ENCODE measurements at places on chromosomes 6 and 20.

GRCh38 chr6:120511712-120512111 is 822.6 kb downstream of the TBC1D32 start:
- DNase-seq = no peak

- no peak for DNase-seq
Observed at GRCh38 chr6:12047304-12047703, 35.2 kb downstream of the HIVEP1 start.

- peak; percentile 79 for DNase-seq
Observed at GRCh38 chr6:157021344-157021992, 244.3 kb downstream of the ARID1B start.

DNA sequence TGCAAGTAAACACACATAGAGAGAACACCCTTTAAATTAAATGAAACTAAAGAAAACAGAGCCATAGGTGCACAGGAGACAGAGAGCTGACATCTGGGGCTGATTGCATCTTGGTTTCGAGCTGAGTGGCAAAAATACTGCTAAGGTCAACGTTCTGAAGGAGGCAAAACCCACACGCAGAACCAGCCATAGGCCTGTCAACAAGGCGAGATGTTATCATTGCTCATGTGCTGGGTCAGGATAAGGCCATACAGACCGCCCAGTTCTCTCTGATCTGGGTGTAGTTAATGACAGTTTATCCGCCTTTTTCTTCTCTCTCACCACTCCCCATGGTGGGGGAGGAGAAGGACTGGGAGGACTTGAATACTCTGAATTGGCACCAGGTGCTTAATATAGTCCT is 4.5 kb upstream of the FAM110A start:
- DNase-seq = no peak

DNA sequence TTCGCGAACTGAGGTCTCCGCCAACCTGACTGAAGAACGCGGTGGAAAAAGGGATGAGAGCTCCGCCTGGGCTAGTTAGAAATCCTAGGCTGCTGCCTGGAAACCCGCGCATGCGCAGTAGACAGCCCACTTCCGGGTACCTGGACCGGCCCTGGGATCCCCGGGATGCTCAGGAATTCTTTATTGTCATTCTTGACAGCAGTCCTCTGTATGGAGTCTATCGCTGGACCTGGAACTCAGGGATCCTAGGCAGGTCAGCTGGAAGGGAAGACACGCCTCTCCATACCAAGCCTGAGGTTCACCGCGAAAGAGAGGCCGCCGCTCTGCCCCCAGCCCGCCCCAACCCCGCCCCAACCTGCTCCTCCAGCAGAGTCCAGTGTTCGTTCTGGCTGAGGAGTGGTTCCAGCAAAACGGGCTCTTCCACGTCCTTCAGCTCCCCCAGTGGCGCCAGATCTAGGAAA is 1379.2 kb upstream of the DEFB115 start:
- no peak for DNase-seq

DNA sequence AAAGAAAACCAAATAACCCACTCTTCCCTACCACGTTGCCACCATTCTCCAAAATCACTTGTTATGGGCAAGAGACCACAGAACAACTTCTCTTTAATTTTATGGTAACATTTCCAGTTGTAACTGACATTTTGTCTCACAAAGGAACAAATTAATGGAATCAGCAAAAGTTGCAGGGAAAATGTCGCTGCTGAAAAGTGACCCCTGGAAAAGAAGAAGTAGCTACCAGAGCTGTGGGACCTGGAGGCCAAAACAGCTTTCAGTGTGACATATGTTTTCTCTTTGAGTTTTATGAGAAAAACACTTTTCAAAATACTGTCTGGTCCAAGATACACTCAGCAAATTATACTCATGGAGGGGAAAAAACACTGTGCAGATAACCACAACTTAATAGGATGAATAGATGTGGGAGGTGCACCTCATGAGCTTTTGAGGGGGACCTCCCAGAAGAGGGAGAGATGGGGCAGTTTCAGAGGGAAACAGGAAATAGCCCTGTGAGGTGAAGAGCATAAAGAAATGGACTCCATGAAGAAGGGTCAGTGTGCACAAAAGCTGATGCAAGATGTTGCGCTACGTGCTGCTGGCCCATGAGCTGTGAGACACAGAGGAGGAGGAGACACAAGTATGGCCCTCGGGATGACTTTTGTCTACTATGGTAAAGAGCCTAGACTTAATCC is 87.3 kb downstream of the DTNBP1 start:
- no peak for DNase-seq

DNA sequence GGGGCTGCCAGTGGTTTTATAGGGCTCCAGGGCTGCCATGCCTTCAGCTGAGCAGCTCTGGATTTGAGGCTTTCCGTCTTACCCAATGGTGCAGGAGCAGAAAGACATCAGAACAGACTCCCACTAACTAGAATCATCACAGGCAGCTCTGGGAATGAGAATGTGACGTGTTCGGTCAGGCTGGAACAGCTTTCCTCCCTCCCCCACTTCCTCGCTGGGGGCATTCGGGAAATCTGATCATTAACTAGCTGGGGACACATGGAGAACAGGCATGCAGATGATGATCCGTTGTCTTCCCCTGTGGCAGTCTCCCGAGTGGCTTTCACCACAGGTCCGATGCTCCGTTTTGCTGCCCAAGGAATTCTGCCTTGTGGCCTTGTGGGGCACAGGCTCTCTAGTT is 5.5 kb upstream of the MTG2 start:
- no peak for DNase-seq

DNA sequence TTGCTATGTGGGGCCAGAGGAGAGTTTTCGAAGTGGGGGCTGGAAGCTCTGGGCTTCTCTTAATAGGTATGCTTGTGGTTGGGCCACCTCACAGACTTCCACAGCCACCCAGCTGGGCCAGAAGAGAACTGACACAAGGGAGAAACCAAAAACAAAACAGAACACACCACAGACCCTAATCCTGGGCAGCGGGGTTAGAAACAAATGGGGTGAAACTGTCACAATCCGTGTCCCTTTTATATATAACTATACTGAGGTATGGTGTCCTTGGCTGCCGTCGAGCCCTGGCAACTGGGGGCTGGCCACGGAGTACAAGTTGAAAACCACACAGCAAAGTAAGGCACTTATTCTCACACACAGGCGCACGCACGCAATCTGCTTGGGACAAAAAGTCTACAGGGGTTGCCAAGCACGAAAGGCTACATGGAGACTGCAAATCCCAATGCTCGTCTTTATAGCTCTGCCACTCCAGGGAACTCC is 78.3 kb downstream of the TRAM2 start:
- no peak for DNase-seq

DNA sequence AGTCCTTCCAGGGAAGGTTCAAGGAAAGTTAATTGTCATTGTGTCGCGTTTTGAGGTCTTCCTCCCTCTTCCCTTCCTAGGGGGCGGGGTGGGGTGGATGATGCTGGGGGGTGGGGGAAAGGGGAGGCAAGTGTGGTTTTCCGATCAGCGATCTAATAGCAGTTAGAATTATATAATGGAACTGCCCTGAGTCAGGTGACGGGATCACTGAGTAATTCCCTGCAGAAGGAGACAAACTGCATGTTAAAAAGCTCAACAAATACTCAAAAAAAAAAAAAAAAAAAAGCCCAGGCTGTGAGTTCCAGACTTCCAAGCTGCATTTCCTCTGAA is 240.4 kb downstream of the PHACTR1 start:
- DNase-seq = no peak

DNA sequence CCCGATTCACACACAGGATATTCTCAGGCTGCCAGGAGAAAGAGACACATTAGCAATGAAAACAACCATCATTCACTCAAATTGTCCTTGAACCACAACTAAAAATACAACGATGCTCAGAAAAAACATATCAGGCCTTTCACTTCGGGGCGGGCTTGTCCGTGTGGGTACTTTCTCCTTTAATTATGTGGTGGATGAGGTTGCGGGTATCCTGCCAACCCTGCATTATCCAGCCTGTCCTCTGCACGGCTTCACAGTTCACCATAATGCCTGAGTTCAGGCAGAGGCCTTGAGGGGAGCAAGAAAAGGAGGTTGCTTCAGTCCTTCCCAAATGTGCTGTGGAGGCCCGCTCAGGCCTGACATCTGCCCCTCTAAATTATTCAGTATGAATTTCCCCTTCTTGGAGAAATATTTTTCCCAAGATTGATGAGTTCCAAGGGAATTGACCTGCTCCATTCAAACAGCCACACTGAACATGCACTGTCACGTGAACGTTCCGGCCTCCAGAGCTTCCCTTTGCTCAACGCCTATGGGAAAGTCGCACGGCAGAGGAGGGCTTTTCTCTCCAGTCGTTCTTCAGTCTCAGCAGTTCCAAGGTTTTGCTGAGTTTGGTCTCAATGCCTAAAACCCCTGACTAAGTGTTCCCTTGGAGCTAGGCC is 70.3 kb downstream of the MYLK4 start:
- DNase-seq = no peak

DNA sequence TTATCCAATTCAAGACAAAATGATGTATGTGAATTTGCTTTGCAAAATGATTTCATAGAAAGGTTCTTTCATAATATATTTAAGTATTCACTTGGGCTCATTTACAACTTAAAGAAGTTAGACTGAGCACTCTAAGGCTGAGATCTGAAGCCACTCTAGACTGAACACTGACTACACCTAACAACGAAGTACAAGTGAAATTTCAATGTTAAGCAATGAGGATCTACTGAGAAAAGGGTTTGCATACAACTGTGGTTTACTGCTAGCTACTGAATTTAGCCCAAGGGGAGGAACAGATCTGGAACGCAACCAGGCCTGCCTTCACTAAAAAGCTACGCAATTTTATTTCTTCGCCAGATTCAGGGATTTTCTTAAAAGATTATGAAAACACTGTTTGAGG is 106.4 kb downstream of the MBOAT1 start:
- no peak for DNase-seq

GRCh38 chr20:34249291-34249690 is 8.1 kb downstream of the ASIP start:
- DNase-seq = no peak

DNA sequence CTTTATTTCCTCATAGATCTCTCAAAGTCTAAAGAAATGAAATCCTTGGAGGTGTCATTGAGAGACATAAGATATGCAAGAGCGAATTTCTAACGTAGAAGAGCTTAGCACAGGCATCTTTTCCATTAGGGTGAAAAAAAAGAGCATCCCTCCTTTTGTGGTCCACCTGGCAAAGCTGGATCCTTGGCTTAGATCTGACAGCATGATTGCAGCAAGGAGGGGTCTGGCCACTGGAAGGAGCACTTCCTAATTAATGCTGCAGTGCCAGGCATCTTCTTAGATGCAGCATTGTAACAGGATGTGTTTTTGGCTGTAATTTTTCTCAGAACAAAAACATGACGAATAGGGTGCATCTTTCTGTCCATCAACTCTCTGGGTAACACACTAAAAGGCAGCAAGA is 60.1 kb upstream of the TFAP2D start:
- DNase-seq = no peak

GRCh38 chr20:40462566-40462965 is 226.5 kb downstream of the MAFB start:
- DNase-seq = no peak

DNA sequence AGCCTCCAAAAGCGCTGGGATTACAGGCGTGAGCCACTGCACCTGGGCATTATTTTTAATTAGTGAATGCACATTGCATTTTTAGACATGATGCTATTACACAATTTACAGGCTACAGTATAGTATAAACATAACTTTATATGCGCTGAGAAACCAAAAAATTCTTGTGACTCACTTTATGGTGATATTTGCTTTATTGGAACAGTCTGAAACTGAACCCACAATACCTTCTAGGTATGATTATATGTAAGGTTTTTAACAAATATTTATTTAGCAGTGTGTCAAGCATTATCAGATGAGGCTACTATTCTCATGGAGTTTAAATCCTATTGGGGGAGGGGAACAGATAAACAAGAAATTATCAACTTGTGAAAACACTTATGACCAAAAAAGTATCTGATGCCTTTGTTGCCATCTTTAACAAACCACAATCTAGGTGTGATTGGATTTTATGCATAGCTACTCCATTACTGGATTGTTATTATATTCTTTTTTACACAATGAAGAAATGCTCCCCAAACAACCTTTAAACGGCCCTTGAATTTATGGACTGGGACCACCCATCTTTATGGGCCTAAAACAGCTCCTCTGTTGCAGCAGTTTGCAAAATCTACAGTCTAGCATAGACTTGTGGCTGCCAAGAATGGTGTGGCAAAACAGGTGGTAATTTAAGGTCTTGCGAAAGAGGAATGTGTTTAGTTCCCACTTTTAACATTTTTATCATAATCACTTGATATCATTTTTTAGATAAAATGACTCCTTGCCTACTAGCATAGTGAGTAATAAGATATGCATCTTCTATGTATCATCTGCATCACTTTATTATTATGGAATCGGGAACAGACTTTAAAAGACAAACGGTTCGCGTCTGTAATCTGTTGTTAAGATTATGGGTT is 159.2 kb upstream of the C6orf118 start:
- DNase-seq = no peak

GRCh38 chr20:61991476-61991875 is 74.2 kb downstream of the TAF4 start:
- no peak for DNase-seq

GRCh38 chr6:47407300-47408281 is 70.0 kb upstream of the CD2AP start:
- DNase-seq = no peak

DNA sequence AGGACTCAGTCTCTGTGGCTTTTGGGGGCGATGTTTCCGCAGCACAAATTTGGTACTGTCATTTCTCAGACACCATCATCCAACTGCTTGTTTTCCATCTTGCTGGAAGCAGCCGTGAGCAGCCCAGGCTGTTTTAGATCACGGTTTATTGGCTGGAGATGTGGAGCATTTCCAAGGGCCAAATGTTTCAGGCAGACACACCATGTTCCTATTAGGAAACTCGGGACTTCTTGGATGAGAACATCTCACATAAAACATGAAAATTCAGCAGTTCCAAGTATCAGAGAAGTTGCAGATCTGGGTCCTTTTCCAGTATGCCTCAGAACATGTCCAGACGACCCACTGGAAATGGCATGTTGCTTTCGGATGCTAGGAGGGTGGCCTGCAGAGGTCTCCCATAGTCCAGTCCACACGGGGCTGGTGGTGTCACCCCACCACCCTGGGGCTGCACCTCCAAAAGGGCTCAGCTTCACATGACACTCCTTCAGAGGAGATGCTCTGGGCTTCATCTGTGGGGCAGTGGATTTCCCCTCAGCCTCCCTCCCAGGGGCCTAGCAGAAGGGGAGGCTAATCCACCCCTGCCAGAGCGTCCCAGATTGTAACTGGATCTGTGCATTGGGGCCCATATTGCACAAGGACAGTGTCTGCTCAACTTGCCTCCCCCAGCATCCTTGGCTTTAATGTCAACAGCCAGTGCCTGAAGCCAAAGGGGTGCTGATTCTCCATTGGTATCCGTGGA is 176.3 kb downstream of the SCP2D1 start:
- no peak for DNase-seq
